ENCODE measurements at places on chromosomes 16 and 17. TPM values are rescaled to one million over a fixed set of nuclear protein-coding genes. Genes with fewer than 3 reads are reported as not detected.
A peak's percentile ranks its signal among the peaks of the same experiment; 100 is the strongest.

Gene EME1
- total RNA-seq = not detected

- no peak for ATAC-seq
Measured at GRCh38 chr16:50771366-50771765, 29.5 kb downstream of the CYLD start.

GRCh38 chr16:48117217-48118105 lies 38.3 kb downstream of the ABCC12 start:
- ATAC-seq = no peak

DNA sequence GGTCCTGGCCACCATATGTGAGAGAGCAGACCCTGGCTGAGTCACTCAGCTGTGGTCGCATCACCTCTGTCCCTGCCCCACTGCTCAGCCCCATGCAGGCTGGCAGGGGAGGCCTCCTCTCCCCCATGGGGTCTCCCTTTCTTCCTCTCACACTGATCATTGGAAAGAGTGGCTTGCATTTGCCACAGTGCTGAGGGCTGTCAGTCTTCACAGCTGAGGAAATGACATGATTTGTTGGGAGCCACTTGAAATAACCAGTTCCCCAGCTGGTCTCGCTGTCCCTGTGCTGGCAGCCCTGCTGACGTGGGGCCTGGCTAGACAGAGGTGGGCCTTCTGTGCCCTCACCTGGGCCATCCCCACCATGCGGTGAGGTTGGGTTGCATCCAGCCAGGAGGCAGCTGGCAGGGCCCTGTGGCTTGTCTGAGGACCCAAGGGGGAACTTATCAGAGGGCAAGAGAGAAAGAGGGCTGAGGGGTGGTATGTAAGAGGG lies 30.1 kb upstream of the MED9 start:
- no peak for ATAC-seq

GRCh38 chr16:82860071-82860470 lies 233.3 kb downstream of the CDH13 start:
- ATAC-seq = no peak

- ATAC-seq = peak; percentile 100
Measured at GRCh38 chr16:68310774-68311511, at the start of the genes PRMT7 and SLC7A6OS. Gene PRMT7, plus strand, starts transcription at chr16:68311019. Its CDS starts 4,961 bp downstream, at chr16:68315980. Gene SLC7A6OS, minus strand, starts transcription at chr16:68310946. Its CDS starts 20 bp downstream, at chr16:68310926.

Gene CPNE2
- total RNA-seq = 18.2 TPM

Gene TAC4
- total RNA-seq = not detected

GRCh38 chr16:87487361-87487924 lies 5.4 kb downstream of the ZCCHC14 start:
- ATAC-seq = peak; percentile 35

Gene METRNL
- total RNA-seq = 41.1 TPM

DNA sequence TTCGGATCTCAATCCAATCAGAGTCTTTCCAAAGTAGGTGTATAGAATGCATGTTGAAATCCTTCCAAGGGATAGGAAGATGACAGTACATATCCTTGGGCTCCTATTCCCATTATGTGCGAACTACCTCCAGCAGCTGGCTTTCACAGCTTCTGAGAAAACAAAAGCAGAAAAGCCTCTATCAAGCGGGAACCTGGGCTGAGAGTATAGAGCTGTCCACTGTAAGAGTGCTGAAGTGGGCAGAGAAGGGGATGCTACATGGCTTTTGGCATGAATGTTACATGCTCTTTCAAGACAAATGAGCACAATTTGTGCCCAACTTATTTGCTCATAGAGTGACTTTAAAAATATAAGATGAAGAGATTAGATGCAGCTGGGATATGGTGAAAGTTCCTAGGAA lies 993.5 kb downstream of the CDH8 start:
- no peak for ATAC-seq

Gene IL34
- 2.6 TPM for total RNA-seq

DNA sequence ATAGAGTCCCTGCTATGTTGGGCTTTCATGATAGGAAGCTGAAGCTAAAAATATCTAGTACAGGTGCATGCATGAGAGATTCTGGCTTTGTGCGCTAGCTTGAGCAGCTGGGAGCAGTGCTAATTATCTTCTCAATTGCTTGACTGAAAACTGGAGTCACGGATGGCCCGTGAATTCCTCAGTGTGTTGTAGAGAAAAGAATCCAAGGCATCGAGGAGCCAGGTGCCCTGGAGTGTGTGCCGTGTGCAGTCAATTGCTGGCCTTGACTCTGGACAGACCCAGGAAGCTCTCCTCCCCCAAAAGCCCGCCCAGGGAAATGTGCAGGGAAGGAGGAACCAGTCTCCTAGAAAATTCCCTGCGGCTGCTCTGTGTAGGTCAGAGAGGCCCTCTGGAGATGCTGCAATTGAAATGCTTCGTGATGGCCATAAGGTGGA lies 14.2 kb downstream of the LGALS3BP start:
- no peak for ATAC-seq

Gene ATAD5
- 1.7 TPM for total RNA-seq

Gene HBZ
- total RNA-seq = not detected

DNA sequence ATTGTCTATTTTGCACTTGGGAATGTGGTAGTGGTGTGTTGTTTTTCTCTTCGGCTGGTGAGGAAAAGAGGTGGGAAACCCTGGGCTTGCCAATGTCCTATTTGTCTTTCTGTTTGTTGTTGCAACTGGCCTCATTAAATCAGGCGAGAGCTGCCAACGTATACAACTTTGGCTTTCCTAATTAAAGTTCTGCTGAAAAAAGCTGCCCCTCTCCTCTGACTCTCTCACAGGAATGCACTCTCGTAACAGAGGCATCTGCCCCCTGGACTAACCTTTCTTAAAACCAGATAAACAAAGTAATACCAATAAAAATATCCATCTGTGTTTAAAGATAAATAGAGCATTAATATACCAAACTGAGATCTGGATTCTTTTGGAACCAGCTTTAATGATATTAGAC lies 7.8 kb downstream of the CDRT15 start:
- ATAC-seq = no peak

Gene SLC47A1
- not detected for total RNA-seq

- ATAC-seq = peak; percentile 96
Measured at GRCh38 chr17:49230636-49231562, at the start of gene PHOSPHO1. Gene PHOSPHO1, minus strand, starts transcription at chr17:49230787. Its CDS starts 4,096 bp downstream, at chr17:49226691.

Gene HSDL1
- total RNA-seq = 16.2 TPM

- no peak for ATAC-seq
Measured at GRCh38 chr17:67353929-67354574, 12.3 kb downstream of the PSMD12 start.

Gene BRICD5
- total RNA-seq = 0.72 TPM

GRCh38 chr16:11163761-11164261 lies 92.2 kb downstream of the SOCS1 start:
- no peak for ATAC-seq

- ATAC-seq = no peak
Measured at GRCh38 chr16:31409433-31409832, 16.3 kb downstream of the ITGAD start.

Gene SGCA
- total RNA-seq = 73.8 TPM

Gene WDR81
- total RNA-seq = 21.8 TPM

DNA sequence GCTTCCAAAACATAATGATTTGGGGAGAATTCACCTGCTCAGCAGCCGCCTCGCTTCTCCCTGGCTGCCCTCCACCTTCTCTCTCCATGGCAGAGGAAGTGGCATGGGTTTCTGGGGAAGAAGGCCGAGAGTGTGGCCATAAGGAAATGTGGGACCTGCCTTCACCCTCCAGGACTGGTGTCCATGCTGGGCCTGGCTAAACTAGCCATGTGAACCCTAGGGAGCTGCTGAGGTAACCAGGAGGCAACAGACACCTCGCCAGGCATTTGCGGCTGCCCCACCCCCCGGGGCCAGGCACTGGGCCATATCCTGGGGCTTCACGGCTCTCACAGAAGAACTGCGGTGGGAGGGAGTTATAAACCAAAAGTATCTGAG lies 9.9 kb upstream of the CMTM4 start:
- ATAC-seq = no peak
